ENCODE measurements at places on chromosomes 6 and 20.

DNA sequence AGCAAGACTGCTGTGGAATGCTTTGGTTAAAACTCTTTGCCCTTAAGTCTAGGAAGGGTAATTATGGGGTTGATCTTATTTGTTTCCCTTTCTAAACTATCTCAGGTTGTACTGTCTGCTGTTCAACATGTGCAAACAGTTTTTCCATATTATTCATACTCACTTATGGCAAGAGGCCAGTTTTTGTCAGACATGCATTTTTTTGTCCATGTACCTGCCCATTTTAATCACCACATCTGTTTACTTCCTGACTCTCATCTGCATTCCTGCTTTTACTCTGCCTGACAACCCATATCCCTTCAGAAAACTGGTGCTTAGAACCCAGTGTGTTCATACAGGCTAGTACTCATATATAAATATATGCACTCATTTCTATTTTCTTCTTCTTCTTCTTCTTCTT is 80.3 kb downstream of the LPA start:
- no peak for DNase-seq

- DNase-seq: no peak
Measured at GRCh38 chr6:90575267-90575666, 11.6 kb downstream of the MAP3K7 start.

GRCh38 chr20:47719625-47720024 is 65.7 kb downstream of the SULF2 start:
- DNase-seq: no peak

GRCh38 chr6:56539527-56540105 is 103.1 kb downstream of the DST start:
- DNase-seq: no peak

- no peak for DNase-seq
Measured at GRCh38 chr20:19929481-19930145, 87.5 kb upstream of the NAA20 start.

- DNase-seq: no peak
Measured at GRCh38 chr6:10521104-10521808, at the start of gene GCNT2. Gene GCNT2, plus strand, starts transcription at chr6:10521351. Its CDS starts 7,561 bp downstream, at chr6:10528912.

All from activated naive CD4-positive, alpha-beta T cell treated with Interleukin-2 at 50 U/mL for 16 hours (primary cell).